NCI-H1092 treated with DMSO at 0.1 percent for 48 hours (cell line): ENCODE measurements at places on chromosomes 16 and 17.

GRCh38 chr16:9327253-9327652, 235.8 kb downstream of the HAPSTR1 start:
- no peak for DNase-seq

- DNase-seq: no peak
Observed at GRCh38 chr16:66382171-66382965, 15.9 kb downstream of the CDH5 start.

DNA sequence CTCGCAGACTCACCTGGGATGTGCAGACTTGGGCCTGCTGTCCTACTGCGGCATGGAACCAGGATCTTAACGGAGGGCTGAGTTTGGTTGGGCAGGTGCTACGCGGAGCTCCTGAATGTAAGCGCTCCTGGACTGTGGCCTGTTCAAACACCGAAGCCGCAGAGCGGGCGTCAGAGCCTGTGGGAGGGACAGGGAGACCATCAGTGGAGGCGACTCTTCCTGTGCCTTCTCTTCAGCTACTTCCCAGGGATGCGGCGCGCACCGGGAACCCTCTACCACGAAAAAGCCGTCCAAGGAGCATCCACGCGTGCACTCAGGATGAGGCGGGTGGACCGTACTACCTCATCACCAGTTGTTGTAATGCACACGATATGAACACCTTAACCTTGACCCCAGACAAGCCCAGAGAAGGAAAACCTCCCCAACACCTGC, 2.0 kb downstream of the USP36 start:
- DNase-seq: peak; percentile 79

DNA sequence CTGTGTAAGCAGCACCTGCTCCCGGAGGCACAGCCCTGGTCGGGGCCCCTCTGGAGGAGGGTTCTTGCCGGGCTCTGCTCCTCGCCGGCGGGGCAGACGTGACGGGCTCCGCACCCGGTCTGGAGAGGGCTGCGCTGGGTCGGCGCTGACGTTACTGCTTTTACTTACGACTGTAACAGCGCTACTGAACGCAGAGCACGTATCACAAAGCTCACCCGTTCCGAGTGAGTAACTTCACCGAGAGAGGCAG, 1.3 kb upstream of the RAB40C start:
- DNase-seq: no peak

DNA sequence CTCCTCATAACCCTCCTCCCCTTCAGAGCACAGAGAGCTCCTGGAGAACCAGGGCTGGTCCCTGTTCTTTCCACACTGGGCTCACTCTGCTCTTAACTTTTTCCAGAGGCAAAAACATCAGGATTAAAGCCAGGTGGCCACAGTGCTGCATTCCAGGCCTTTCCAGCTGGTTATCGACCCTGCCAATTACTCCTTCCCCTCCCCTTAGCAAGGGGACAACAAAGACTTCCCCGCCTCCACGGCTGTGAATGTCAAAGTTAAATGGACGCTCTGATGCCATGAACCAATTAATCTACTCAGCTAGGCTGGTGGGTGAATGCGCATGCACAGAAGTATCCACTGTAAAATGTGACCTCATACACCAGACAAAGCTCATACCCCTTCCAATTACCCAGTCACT, 23.1 kb downstream of the ACLY start:
- no peak for DNase-seq

GRCh38 chr17:67378454-67379250, 1.6 kb downstream of the PITPNC1 start:
- DNase-seq: peak; percentile 63

- DNase-seq: no peak
Observed at GRCh38 chr17:29968271-29968670, 26.8 kb downstream of the EFCAB5 start.

DNA sequence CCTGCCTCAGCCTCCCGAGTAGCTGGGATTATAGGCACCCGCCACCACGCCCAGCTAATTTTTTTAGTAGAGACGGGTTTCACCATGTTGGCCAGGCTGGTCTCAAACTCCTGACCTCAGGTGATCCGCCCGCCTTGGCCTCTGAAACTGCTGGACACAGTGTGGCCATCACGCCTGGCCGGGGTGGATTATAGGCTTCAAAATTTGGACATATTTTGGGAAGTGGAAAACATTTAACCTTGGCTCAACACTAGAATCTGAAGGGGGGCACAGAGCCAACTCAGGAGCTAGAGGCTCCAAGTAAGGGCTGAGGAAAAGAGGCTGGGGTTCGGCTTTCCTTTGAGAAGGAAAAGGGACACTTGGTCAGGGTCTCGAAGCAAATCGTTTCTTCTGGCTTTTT, 2.2 kb upstream of the CDK5R1 start:
- no peak for DNase-seq

GRCh38 chr16:51159296-51159695, 8.2 kb upstream of the SALL1 start:
- DNase-seq: no peak

- no peak for DNase-seq
Observed at GRCh38 chr17:32917081-32917480, 10.9 kb upstream of the TMEM98 start.

DNA sequence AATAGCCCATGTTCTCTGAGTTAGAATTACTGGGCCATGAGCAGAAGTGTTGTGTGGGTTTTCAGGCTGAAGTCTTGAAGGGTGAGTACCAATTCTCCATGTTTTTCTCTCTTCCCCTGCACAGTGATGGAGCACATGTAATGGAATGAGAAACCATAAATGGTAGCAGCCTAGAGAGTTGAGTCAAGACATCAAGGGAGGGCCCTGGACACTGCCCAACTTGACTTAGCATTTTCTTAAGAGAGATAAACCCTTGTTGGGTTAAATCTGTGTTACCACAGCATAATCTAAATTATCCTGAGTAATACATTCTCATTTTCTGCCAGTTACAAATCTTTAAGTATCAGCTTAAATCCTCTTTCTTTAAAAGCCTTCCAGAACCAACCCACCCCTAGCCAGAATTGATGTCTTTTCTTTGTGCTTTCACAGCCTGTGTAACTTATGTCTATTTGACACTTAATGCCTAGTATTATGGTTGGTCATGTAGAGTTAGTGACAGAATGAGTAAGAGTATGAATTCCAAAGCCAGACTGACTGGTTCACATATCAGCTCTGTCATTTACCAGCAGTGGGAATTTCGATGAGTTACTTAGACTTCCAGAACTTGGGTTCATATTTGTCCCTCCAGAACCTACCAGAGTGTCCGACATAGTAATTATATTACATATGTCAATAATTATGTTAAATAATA, 27.0 kb upstream of the RGS9 start:
- DNase-seq: no peak

- DNase-seq: no peak
Observed at GRCh38 chr16:265711-266110, 10.0 kb downstream of the RGS11 start.

- peak; percentile 25 for DNase-seq
Observed at GRCh38 chr16:69182730-69183416, 4.1 kb upstream of the SNTB2 start.

GRCh38 chr17:72529386-72529785, 408.6 kb downstream of the SOX9 start:
- DNase-seq: peak; percentile 50

GRCh38 chr16:56990407-56991286, 1.3 kb downstream of the NLRC5 start:
- no peak for DNase-seq

DNA sequence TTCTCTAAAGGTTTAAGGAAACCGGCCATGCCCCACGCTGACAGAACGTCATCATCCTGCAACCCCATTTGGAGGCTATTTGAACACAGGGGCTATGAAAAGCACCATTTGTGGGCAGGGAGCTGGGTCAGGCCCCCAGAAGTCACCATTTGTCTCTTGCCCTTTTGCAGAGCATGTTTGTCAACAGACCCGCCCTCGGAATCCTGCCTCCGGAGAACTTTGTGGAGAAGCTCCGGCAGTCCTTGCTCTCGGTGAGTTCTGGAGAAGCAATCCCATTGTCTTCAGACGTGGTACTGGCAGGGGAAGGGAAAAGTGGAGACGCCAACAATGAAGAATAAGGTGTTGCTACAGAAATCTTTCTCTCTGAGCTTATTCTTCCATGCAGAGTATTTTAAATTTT, 33.5 kb downstream of the TMEM186 start:
- no peak for DNase-seq

- DNase-seq: no peak
Observed at GRCh38 chr16:67105246-67105645, 4.5 kb upstream of the PHAF1 start.

DNA sequence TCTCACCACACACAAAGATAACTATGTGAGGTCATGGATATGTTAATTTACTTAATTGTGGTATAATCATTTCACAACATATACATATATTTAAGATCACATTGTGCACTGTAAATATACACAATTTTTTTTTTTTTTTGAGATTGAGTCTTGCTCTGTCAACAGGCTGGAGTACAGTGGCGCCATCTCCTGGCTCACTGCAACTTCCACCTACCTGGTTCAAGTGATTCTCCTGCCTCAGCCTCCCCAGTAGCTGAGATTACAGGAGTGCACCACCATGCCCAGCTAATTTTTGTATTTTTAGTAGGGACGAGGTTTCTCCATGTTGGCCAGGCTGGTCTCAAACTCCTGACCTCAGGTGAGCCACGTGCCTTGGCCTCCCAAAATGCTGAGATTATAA, 11.5 kb upstream of the PRSS54 start:
- DNase-seq: no peak

- DNase-seq: no peak
Observed at GRCh38 chr17:39405436-39405835, 4.0 kb upstream of the FBXL20 start.

DNA sequence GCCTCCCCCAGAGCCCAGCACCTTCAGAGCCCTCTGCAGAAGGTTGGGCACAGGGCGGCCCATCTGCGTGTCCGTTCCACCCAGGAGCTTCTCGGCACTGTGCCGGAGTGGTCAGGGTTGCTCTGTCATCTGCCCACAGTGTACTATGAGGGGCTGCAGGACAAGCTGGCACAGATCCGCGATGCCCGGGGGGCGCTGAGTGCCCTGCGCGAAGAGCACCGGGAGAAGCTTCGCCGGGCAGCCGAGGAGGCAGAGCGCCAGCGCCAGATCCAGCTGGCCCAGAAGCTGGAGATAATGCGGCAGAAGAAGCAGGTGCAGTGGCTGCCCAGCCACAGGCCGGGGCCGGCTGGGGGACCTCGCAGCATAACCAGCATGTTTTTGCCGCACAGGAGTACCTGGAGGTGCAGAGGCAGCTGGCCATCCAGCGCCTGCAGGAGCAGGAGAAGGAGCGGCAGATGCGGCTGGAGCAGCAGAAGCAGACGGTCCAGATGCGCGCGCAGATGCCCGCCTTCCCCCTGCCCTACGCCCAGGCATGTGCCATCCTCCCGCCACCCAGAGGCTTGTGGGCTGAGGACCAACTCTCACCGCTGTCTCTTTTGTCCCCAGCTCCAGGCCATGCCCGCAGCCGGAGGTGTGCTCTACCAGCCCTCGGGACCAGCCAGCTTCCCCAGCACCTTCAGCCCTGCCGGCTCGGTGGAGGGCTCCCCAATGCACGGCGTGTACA, 6.8 kb upstream of the MRPL12 start:
- DNase-seq: no peak

GRCh38 chr17:35716897-35717465, 14.5 kb upstream of the RASL10B start:
- DNase-seq: no peak

DNA sequence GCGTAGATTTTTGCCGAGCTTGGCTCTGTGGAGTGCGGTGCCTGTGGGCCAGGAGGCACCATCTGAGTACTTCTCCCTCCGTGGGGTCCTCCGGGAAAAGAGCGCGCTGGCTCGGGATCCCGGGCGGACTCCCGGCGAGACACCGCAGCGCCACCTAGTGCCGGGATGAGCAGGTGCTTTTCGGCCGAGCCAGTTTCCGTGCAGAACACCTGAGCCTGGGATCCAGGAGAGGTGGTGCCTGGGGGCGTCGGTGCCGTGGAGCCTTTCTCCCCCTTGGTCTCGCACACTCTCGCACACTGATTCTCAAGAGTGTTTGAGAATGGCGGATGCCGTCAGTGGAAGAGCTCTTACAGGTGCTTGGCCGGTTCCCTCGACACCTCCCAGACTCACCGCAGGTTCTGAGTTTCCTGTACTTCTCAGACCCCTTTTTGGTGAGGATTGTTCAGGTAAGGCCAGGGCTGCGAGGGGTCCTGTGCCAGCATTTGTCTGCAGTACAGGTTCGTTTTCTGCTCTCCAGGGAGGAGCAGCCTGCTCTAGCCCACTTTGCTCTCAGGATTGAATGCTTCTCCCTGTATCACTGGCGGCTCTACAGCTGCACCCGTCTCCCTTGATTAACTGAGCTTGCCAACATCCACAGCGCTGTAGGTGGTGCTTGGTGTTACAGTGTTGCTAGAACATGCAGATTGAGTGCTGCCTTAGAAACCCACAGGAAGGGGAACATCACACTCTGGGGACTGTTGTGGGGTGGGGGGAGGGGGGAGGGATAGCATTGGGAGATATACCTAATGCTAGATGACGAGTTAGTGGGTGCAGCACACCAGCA, 23.3 kb downstream of the TBCD start:
- DNase-seq: peak; percentile 34

DNA sequence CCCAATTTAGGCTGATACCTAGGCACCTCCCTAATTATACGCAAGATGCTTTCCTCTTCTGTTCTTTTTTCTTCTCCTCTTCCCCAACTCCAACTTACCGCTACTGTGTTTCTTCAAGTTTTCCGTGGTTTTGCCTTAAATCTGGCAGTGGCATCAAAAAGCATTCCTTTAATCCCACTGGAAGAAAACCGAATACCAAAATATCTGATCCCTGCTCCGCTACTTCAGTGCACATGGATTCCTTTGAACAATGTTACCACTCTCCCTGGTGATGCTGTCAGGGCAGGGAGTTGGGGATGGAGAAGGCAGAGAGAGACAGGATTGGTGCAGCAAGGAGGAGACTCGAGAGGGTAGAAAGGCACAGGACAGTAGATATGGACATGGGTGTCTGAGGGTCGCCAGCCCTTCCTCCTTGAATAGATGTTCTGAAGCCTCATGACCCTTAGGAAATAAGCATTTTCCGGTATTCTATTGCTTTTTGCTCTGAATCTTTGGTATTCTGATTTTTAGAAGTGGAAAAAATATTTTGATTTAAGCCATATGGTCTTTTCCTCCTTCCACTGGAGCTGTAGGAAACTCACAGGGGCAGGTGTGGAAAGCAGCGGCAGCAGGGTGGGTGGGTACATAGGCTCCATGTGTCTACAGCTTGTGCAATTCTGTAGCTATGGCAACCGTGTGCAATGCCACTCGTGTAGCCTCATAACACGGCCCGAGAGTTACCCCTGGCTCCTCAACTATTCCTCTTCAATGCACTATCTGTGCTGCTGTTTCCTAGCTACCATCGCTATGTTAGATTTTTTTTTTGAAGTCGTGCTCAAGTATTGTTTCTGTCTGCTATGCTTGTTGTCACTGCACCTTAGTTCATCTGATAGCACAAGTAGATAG, 32.3 kb upstream of the TANC2 start:
- DNase-seq: no peak

DNA sequence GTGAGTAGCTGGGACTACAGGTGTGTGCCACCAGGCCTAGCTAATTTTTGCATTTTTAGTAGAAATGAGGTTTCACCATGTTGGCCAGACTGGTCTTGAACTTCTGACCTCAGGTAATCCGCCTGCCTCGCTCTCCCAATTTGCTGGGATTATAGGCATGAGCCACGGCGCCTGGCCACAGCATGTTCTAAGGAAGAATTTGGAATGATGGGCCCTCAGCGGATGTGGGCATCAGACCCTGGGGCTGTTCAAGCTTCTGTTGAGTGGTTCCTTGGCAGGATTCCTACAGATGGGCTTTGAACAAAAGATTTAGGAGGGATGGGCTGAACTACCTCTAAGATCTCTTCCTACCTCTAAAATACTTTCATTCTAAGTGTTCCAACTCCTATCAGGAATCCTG, 4.1 kb downstream of the PRPSAP2 start:
- DNase-seq: no peak
